ENCODE measurements at places on chromosomes 3 and 15.

- no peak for DNase-seq
These were observed 183.4 kb upstream of the THRB start for GRCh38 chr3:24678021-24678420.

DNA sequence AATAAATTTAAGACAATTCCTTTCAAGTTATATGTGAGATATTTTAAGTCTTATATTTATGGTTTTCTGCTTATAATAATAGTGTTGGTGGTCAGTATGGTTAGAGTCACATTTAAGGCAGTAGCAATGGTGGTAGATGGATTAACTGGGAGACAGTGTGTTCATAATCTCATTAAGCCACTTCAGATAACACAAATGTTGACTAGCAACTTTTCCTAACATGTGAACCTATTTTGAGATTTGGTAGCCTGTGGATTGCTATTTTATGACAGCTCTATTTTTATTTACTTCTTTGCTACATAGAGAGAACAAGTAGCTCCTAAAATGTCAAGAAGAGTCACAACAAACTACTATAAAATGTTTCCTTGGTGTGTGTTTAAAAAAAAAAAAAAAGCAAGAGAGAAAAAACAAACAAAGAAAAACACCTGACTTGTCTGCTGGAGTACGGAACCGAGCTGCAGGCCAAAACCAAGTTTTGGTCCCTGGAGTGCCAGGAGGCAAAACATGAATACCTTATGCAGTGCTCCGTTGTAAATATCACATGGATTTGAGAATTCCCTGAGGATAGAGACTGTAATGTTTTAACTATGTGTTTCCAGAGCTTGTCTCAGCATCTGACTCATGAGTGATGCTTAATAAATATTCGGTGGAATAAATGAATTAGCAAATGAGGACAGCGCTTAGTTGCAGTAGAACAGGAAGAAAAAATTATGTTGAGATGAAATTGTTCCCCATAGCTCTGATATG, 457.1 kb upstream of the ROBO2 start:
- DNase-seq: no peak

DNA sequence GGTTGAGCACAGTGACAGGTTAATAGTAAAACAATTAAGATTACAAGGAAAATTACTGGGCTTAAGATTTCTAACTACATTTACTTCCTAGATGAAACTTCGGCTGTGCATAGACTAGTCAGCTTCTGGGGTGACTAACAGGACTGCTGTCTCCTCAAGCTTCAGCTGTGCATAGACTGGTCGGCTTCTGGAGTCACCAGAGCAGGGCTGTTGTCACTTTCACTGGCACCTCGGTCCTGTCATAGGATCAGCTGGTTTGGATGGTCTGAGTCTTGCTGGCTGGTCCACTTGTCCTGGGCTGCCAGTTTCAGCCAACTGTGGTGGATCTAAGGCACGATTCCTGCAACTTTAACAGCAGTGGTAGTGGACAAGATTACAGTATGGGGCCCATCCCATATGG, 23.9 kb upstream of the ACAD9 start:
- no peak for DNase-seq

DNA sequence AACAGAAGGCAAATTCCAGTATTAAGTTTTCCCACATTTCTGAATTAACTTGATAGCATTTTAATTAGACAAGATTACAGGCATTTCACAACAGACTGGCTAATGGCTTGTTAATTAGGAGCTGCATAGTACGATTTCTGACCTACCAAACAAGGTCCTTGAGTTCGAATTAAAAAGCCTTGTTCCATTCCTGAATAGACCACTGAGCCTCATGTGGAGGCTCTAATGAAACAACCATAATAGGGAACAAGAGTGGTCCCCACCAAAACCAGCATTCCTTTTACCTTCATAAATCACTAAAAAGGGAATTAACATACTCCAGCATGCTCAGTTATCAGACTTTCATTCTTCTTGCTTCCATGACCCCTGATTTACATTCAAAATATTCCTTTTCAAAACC, 66.4 kb downstream of the PRTG start:
- no peak for DNase-seq

GRCh38 chr3:136465296-136465695, 215.2 kb downstream of the PCCB start:
- DNase-seq: no peak

DNA sequence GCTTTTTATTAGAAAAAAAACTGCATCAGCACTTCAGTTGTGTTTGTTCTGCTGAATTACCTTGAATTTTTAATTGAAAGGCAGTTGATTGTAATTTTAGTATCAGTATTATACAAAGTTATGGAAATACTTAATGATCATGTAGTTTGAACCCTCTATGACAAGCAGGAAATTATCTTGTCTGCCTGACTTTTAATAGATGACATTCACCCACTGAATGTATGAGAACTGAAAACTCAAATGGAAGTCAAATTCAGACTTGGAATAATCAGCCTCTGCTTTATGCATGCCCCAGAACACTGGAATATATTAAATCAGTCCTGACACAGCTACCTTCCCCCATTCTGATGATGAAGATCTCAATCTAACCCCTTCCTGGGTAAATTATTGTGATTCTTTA, 73.5 kb downstream of the SLC49A4 start:
- DNase-seq: no peak

DNA sequence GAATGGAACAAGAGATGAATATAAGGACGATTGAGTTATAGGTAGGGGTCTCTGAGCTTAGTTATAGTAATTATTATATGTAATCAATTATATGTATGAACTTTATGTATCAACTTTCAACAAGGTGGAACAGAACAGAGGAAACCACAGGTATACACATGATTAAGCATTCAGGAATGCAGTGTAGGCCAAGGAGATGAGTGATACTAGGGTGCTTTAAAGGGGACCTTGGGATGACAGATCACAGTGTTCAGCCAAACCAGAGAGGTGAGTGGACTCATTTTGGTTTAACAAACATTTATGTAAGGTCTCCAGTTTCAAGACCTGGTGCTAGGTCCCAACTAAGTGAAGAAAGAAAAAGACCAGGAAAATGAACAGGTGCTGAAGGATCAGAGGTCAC, 895.5 kb downstream of the ROBO2 start:
- DNase-seq: no peak

DNA sequence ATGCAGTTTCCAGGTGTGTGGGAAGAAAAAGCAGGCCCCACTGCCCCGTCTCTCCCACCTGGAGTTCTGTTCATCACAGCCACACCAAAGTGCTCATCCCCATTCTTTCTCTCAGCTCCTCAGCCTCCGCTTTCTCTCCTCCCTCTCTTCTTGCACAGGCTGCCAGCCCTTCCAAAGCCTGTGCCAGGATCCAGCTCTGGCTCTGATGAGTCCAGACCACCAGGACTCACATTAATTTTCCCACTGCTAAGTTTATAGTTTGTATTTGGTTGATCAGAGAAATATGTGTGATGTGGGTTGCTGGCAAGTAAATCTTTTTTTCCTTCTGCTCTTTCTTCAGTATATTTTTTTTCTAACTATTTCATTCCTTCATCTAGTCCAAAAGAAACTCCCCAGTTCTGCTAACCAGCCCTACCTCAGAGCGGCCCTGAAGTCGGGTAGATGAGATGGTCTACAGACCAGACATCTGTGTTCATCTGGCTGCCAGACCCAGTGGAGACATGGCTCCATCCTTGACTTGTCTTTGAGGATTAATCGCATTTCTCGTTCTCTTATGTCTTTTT, 49.8 kb downstream of the BOC start:
- no peak for DNase-seq

- DNase-seq: no peak
These were observed 13.3 kb upstream of the SUSD5 start for GRCh38 chr3:33231756-33232465.

DNA sequence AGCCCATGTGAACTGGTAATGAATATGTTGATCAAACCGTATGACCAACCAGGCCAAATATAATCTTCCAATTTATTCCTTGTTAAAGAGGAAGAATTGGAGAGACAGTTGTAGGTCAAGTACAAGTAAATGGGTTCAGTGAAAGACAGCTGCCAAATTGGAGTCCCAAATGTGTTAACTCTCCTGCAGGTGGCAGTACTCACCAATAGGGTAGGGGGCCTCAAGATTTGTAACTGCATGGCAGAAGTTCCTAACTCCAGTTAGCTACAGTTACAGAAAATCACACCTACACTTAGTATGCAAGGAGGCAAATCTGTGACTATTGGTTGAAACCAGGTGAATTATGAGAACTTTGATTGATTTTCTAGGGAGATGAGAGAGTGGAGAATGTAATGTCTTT, 278.0 kb downstream of the ZBBX start:
- DNase-seq: no peak

DNA sequence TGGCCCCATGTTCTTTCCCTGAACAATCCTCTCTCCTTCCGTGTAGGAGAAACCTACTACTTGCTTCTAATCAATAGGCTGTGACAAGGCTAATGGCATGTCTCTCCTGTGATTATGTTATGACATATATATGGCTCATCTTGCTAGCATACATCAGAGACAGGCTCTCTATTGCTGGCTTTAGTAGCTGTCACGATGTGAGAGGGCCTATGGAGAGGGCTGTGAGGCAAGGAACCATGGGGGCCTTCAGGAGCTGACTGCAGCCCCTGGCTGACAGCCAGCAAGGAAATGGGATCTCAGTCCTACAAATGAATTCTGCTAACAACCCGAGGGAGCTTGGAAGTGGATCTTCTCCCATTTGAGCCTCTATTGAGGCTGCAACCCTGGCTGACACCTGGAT, 96.3 kb downstream of the EOMES start:
- DNase-seq: peak; percentile 40

- no peak for DNase-seq
These were observed 2.2 kb downstream of the ALPK3 start for GRCh38 chr15:84819291-84819768.

GRCh38 chr3:130990282-130990681, 36.3 kb downstream of the ASTE1 start:
- DNase-seq: no peak

- no peak for DNase-seq
These were observed 64.7 kb downstream of the ATP1B3 start for GRCh38 chr3:141941093-141941492.

GRCh38 chr3:117059067-117059955, 349.7 kb downstream of the TUSC7 start:
- DNase-seq: no peak

DNA sequence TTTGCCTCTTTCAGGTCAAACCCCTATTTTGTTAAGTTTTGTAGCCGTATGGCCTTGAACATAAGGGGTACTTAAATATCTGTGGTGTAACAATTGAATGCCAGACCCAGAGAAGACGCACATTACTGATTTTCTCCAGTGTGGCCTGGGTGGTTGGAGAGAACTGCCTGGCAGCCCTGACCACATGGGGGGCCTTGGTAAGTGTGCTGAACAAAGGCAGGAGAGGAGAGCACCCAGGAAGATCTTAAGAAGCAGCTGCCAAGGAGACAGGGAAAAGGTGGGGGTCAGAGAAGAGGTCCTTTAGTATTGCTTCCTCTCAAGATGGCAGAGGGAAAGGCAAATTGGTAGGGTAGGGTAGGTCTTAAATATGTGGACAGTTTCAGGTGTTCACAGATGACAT, 35.7 kb downstream of the TRANK1 start:
- DNase-seq: no peak

GRCh38 chr3:156217674-156218352, 97.4 kb downstream of the KCNAB1 start:
- no peak for DNase-seq

DNA sequence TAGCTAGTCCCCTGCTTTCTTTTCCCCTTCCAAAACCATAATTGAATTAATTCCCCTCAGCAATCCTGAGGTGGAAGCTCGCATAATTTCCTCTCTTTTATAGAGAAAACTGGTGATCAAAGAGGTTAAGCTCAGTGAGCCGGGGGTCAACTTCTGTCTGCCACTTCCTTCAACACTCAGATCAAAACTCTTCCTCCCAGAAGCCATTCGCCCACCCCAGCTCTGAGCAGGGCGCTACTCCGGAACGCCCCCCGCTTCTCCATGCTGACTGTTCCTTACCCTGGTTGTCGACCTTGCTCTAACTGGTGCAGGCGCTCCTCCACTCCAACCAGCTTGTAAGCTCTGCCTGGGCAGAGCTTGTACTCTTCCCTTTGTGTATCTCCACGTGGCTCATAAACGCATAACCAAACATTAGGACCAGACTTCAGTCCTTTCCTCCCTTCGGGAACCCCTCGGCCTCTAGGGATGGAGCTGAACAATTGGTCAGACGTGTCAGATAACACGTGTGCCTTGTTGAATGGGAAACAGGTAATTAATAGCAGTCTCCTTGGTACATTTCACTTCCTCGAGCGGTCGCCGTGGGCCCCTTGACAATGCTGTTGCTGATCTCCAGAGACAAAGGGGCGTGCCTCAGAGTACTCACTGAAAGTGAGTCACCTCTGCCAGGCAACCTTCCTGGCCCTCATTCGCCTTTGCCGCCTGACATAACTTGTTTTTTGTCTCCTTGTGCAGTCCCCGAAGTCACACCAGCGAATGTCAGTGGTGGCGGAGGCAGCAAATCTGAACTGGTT, 71.8 kb downstream of the IL5RA start:
- no peak for DNase-seq

- DNase-seq: no peak
These were observed 29.5 kb downstream of the PTPN23 start for GRCh38 chr3:47410417-47410720.

- no peak for DNase-seq
These were observed 35.4 kb downstream of the MASP1 start for GRCh38 chr3:187256051-187256616.

DNA sequence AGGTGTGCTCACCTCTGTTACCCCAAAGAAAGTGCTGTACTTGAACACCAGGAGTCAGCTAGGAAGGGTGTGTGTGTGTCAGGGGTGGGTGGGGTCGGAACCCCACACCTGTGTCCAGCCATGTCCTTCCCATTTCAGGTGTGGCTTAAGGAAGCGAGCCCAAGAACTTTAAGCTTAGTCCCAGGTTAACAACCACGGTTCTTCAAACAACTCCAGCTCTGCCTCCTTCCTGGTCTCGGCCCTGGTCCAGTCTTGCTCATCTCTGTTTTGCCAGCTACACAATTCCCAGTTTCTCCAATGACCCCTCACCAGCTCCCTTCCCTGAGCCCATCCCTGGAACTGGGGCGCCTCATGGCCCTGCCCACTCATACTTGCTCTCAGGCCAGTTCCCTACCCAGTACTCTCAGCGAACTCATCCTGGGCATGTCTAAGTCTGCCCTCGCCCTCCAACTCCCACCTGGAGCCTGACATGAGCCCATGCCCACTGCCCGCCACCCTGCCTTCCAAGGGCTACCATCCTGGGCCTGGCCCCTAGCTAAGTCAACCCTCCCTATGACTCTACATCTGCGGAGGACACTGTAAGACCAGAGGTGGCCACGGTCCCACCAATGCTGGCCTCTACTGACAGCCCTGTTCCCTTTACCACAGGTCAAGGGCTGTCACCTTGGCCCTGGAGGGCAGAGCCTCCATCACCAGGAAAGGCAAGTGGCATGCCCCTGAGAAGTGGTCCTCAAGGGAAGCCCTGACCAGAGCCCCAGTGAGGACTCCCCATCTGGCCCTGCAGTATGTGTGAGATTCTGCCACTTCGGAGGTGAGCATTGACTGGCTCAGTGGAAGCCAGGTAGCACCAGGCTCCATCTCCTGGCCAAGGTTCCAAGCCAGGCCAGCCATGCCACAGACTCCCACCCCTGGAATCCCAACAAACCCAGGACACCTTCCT, 9.2 kb downstream of the POC1A start:
- DNase-seq: no peak

All from smooth muscle cell of the brain vasculature (primary cell).